SW 1271 (cell line): ENCODE measurements at places on chromosomes 7 and 10.

DNA sequence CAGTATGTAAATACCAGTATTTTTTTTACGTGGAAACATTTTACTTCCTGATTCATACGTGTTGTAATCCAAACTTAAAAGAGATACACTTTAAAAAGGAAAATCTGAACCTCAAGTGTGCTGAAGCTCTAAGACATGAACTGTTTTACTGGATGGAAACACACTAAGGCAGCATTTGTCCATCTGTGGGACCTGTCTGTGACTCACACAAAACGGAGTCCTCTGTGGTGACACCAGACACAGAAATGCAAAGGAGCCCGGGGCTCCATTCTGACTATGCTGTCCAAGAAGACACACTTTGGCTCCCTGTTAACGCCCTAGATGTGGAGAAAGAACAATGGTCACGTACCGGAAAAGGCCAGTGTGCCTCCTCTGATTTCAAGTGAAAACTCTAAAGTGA, 23.9 kb downstream of the RNF133 start:
- no peak for DNase-seq

- no peak for DNase-seq
Observed at GRCh38 chr10:62843600-62843999, 27.4 kb upstream of the EGR2 start.

DNA sequence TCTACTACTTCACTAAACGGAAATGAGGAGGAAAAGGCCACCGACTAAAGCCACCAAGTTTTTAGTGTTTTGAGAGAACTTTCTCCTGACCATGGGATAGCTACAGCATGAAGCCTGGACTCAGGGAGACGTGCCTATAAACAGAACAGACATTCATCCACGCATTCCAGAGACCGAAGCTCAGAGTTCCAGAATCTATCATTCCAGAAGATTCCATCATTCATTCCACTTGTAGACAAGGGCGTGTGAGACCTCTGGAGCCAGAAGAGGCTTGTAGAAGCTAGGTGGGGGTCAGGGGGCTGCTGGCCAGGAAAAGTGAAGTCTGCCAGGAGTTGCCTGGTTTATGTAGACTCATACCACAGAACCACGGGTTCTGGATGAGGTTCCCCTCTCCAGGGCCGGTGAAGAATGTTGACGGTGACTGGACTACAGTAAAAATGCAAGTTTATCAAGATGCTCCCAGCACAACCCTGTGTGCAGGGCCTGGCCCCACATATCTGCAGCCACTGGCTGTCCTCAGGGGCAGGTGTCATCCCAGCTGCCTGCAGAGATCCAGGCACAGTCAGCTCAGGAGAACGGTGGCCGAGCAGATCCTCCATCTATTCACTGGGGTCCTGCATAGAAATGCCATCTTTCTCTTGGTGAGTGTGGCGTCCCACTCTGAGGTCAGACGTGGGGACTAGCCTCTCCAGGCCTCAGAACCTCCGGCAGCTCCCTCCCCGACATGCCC, 215.7 kb downstream of the USP6NL start:
- DNase-seq, result no peak

DNA sequence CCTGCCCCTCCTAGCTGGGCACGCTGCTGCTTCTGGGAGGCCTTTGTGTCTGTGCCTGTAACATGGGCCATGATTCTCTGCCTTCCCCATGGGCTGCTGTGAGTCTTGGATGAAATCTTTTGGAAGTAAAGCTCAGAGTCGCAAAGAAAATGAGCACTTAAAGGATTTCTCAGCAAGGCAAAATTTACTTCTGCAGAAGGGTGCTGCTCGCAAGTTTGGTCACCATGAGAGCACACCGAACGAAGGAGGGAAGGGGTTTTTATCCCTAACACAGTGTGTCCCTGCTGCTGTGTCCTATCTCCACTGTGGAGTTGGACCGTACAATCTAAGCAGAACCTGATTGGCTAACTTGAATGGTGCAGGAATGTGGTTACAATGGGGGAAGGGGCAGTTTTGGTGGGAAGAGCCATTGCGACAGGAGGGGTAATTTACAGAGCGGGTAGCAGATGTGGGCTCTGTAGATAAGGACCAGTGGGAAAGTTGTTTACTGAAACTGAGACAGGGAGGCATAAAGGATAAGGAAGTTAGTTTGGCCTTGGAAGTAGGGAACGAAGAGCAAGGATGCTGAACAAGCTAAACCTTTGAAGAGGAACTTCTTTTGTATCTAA, 57.5 kb downstream of the FANK1 start:
- DNase-seq, result no peak

DNA sequence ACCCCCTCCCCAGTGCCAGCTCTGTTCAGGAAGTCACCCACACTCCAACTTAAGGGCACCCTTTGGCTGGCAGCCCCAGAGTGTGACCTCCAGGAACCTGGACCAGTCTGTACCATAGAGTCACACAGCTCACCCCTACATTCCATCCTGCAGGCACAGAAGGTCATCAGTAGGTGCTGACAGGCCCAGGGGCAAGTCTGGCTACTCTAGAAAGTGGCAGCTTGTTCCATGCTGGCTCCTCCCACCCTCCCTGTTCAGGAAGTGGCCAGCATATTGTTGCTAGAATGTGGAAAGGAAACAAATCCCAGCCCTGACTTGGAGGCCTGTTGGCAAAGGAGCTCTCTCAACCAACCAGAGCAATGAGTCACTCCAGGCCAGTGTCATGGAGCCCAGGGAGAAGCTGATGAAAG, 3.2 kb upstream of the NCOA4 start:
- DNase-seq, result no peak

DNA sequence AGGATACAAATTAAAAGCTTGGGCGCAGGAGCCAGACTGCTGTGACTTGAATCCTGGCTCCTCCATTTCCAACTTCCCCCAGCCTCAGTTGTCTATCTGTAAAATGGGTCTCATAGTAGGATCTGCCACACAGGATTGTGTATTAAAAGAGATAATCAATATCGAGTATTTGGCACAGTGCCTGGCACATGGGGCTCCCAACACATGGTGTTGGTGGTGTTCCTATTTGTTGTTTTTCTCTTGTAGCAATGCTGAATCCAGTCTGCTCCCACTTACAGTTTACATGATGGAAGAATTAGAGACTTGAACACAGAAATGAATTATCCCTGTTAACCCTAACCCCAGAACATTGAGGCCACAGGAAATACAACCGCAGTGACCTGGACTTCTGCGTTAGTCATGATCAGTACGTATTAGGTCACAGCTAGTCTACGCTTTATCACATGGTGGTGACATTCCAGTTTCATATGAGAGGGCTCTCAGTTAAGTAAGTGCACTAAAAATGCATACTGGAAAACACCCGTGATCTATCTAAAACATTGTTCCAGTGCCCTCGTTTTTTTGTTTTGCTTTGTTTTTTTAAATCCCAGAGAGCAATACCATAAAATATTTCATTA, 169.5 kb upstream of the KLF14 start:
- peak; percentile 48 for DNase-seq

DNA sequence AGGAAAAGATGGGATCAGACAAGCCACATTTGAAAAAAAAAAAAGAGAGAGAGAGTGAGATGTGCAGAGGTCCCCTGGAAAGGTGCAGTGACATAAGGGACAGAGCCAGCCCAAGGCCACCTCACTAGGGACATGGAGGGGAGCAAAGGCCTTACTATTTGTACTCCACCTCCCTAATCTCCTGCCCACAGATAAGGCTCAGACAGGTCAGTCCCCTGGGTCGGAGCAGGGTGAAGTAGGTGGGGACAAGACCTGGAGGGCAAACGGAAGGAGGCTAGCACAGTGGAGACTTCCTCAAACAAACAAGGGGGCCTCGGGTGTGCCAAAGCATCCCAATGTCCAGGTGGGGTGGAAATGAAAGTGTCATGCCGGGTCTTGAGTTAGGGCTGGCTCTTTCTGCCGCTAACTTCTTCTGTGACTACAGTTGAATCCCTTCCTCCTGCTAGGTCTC, 7.0 kb downstream of the PRF1 start:
- DNase-seq, result no peak

GRCh38 chr10:78475437-78475836, 441.8 kb downstream of the RPS24 start:
- no peak for DNase-seq

GRCh38 chr7:30087371-30087770, 47.4 kb upstream of the MTURN start:
- no peak for DNase-seq

DNA sequence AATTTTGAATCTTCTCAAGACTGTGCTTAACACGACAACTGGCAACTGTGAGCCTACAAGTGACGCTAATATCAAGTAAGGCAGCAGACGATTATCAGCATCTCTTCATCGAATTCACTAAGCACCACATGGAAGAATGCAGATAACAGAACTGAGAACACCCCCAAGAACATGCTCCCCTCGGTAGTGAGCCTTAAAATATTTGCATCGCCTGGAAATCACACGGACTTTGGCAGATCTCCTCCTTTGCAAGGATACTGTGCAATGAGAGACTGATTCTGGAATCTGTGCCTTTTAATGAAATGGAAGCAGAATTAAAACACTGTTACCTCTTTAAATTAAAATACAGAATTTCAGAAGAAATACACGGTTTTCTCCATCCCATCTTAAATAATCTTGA, 38.2 kb upstream of the NEBL start:
- DNase-seq, result no peak

GRCh38 chr10:108450280-108450679, 1285.8 kb upstream of the SORCS1 start:
- no peak for DNase-seq

GRCh38 chr10:82922046-82922445, 1047.1 kb downstream of the NRG3 start:
- DNase-seq, result no peak

DNA sequence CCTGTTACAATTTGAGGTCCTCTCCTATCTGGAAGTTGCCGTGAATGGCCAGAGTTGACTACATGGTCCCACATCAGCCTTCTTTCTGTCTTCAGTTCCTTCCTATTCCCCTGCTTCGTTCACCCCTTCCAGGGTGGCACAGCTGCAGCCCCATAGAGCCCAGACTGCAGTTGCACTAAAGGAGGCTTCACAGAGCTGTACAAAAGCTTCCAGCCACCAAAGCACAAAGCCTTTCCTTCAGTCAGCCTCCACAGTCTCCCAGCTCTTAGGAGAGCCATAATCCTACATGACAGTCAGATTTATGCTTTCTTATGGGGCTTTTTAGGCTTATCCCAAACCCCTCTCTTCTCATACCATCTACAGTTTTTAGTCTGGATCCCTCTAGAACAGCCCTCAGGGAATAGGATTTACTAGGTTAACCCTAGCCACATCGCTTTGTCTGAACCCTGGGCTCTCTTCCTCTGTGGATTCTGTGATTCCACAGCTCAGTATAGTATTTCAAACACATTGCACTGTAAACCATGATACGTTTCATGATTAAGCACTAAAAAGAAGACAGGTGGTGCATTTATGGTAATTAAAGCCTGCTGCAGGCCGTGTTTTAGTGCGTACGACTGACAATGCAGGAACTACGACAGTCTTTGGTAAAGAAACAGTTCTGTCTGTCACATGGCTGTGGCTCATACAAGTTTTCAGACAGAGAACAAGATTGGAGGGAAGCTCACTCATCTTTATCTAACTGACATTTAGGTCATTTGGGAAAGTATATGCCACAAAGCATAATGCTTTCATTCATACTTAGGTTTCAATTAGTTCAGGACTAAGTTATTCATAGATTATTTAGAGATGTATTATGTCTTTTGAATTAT, 208.3 kb upstream of the KMT2E start:
- DNase-seq, result no peak

DNA sequence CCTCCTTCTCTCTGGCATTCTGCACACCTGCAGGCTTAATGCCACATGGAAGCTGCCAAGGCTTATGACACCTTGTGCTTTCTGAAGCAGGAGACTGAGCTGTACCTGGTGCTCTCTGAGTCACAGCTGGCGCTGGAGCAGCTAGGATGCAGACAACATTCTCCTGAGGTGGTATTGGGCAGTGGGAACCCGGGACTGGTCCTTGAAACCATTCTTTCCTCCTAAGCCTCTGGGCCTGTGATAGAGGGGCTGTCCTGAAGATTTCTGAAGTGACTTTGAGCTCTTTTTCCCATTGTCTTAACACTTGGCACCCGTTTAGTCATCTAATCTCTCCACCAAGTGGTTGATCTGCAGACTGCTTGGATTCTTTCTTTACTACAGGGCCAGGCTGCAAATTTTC, 508.4 kb downstream of the TFEC start:
- DNase-seq, result no peak

DNA sequence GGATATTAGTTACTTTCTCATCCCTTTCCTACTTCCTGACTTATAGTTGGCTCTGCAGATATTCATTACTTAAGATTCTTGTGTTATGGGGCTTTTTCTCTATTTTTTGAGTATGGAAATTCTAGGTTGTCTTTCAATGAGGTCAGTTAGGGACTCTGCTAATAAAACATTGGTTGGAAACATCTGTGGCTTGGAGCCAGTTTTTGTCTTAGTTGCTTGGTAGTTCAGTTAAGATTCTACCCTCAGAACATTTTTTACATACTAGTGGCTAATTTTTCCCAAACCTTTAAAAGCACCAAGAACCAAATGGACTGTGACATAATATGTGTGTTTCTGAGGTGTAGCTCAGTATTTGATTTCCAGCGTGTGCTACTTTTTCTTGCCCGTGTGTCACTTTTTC, 305.6 kb upstream of the FZD1 start:
- no peak for DNase-seq

DNA sequence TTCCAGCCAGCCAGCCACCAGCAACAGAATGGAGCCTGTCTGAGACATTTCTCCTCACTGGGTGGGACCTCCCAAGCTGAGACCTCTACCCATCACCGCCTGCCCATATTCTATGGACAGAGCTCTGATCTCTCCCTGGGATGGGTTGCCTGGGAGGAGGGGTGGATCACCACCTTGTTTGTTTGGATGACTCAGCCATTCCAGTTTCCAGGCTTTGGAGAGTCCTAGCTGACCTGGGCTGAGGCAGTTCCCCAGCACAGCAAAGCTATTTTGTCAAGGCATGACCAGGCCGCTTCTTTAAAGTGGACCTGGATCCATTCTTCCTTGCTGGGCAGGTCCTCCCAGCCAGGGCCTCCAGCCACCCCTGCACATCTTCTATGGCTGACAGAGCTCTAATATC, 982.3 kb downstream of the DNAJB9 start:
- DNase-seq, result no peak

GRCh38 chr7:73717991-73718405, 1.5 kb downstream of the STX1A start:
- DNase-seq, result peak; percentile 89

- no peak for DNase-seq
Observed at GRCh38 chr10:131818510-131819234, 82.1 kb upstream of the PPP2R2D start.
